ENCODE measurements at places on chromosomes 11 and 22. TPM values are rescaled to one million over a fixed set of nuclear protein-coding genes. Genes with fewer than 3 reads are reported as not detected.

PRG2 gene
- 0.71 TPM for total RNA-seq

CD3D gene
- total RNA-seq: 2.1 TPM

KRTAP5-10 gene
- not detected for total RNA-seq

SCN3B gene
- total RNA-seq: 6.6 TPM

TPBGL gene
- not detected for total RNA-seq

UPK3A gene
- 2.1 TPM for total RNA-seq

MYEOV gene
- total RNA-seq: 0.42 TPM

MS4A6E gene
- not detected for total RNA-seq

SLC22A12 gene
- total RNA-seq: not detected

MIAT gene
- 1.2 TPM for total RNA-seq

CABP7 gene
- total RNA-seq: not detected

TIGD3 gene
- 0.34 TPM for total RNA-seq

APLNR gene
- 4.8 TPM for total RNA-seq

HSPB2 gene
- total RNA-seq: not detected

DEPDC5 gene
- total RNA-seq: 20.5 TPM

ACRV1 gene
- not detected for total RNA-seq

NPTXR gene
- 8.7 TPM for total RNA-seq

MICAL2 gene
- total RNA-seq: 63.6 TPM

CBLIF gene
- not detected for total RNA-seq

KBTBD3 gene
- total RNA-seq: 14.2 TPM

DNA sequence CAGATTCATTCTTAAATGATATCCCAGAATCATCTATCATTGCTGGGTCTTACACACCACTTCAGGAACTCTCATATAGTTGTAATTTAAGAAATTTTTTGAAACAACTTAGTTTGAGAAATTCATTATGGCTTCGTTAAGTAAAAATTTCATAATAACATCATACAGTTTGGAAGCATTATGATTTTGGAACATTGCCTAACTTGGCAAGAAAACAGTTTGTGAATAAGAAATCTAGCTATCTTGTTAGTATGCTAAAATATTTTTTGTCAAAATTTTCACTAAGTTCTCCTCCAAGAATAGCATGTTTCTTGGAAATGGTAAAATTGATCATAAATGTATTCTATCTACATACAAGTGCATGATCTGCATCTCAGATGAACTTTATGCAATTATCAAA is 217.7 kb downstream of the CNTN5 start:
- no peak for DNase-seq

- no peak for DNase-seq
Observed at GRCh38 chr11:76094740-76095139, 111.6 kb downstream of the WNT11 start.

- no peak for DNase-seq
Observed at GRCh38 chr11:6414874-6415328, 4.0 kb downstream of the APBB1 start.

GRCh38 chr11:103051151-103051801 is 40.7 kb downstream of the DCUN1D5 start:
- no peak for DNase-seq

- no peak for DNase-seq
Observed at GRCh38 chr11:92227230-92227814, 2.7 kb downstream of the FAT3 start.

DNA sequence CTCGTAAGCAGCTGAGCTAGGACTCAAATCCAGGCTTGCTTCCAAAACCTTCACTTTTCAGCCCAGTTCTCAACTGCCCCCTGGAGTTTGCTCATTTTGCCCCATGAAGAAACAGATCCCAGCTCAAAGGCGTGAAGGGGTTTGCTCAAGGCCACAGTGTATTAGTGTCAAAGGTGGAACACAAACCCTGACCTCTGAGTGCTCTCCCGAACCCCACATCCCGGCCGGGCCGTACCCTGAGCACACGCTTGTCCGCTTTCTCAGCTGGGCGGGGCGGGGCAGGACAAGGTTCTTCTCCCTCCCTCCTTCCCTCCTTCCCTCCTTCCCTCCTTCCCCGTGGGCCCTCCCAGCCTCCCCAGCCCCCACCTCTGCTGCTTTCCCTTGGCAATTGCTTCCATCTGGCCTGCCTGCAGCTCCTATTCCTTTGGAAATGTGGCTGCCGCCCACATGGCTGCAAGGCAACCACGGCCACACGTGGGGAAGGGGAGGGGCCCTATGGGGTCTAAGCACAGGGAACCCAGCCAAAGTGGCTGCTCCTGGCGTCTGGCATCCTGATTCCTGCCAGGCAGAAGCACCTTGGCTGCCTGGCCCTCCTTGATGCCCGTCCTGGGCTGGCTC is 4.1 kb downstream of the ST3GAL4 start:
- DNase-seq: peak; percentile 69

DNA sequence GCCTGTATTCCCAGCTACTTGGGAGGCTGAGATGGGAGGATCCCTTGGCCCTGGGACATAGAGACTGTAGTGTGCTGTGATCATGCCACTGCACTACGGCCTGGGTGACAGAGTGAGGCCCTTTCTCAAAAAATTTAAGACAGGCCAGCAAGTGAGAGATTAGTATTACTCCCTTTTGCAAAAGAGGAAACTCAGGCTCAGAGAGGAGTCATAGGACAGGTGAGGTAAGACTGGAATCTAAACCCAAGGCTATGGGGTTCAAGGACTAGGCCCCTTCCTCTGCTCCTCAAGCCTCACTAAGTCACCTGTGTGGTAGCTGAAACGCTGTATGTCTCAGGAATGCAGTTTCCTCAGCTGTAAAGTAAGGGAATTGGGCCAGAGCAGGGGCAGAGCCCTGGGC is 1.6 kb upstream of the P2RY2 start:
- DNase-seq: no peak

DNA sequence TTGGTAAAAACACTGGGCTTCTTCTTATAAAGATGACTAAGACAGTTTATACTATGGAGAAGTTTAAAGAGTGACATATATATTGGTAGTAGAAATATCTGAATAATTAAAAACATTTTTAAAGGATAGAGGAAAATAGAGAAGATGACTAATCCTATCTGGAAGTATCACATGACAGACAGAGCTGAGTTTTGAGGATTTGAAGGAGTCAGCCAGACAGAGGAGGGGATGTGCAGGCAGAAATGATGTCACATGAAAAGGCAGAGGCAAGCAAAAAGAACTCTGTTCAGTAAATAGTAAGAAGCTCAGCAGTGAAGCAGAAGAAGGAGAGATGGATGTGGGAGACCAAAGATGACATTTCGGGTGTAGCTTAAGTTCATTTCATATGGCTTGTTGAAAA is 1.6 kb downstream of the OR10A2 start:
- no peak for DNase-seq

- DNase-seq: peak; percentile 60
Observed at GRCh38 chr11:131275580-131275979, 94.8 kb upstream of the NTM start.

DNA sequence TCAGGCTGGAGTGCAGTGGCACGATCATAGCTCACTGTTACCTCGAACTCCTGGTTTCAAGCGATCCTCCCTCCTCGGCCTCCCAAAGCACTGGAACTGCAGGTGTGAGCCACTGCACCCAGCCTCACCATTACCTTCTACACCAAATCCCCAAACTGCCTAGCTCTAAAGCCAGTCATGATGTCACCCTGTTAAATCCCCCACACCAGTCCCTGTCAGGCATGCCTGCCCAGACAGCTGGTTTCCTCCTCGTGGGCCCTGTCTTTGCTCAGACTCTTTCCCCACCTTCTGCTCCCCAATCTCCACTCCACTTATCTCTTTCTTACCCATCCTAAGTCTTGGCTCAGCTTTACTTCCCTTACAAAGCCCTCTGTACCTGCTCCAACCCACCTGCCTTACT is 12.5 kb upstream of the EXPH5 start:
- DNase-seq: no peak

GRCh38 chr11:22920939-22921565 is 60.8 kb upstream of the CCDC179 start:
- peak; percentile 20 for DNase-seq

- DNase-seq: no peak
Observed at GRCh38 chr11:110892741-110893285, 180.6 kb upstream of the ARHGAP20 start.

- no peak for DNase-seq
Observed at GRCh38 chr11:86801364-86801763, 1.0 kb downstream of the PRSS23 start.

DNA sequence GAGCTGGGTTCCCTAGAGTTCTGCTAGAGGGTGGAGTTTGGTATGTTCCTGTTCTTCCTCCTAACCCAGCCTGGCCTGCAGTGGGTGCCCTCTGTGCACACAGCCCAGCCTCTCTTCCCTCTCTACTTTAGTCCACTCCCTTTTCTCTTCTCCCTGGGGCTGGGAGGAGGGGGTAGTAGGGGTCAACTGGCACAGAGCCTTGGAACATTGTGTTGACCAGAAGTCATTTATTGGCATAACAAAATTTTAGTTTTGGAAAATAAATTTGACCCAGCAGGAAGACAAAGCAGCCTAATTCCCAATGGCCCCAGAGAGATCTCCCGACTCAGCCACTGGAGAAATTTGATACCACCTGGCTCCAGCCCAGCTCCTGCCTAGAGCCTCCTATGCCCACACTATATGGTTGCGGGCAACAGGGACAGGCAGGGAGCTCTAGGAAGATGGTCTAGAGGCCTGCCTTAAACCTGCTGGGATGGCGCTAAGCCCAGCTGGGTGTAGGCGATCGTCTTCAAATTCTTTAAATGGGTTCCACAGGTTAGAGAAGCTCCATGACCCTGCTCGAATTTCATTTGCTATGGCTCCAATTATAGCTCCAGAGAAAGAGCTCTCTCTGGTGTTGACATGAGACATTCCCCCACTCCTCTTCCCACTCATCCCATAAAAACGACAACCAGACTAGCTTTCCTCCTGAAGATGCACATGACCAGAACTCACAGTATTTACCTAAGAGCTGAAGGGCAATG is 9.9 kb downstream of the PCSK7 start:
- no peak for DNase-seq

DNA sequence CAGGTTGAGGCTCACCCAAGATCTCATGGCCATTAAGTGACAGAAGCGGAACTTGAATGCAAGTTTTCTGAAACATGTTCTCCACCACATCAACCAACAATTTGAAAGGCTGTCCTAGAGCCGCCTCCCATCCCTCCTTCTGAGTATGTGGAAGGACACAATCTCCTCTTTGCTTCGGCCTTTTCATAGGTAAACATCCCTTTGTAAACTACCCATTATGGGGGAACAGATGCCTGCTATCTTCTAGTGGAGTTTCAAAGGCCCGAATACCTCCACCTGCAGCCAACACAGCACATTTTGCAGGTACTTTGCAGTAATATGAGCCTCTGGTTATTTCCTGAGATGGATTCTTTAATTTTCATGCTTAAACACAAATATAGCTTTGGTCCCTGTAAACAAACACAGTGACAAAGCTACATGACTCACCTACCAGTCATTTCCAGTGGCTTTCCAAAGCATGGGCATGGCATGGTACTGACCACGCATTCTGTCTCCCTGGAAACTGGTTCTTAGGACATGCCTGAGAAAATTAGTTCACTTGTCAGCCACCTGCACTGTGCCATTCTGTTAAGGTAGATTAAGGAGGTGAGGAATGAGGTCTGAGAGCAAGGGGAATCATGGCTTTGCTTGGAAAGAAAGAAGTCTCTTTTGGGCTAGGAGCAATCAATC is 60.2 kb downstream of the EHF start:
- DNase-seq: peak; percentile 44

- DNase-seq: no peak
Observed at GRCh38 chr11:130407978-130408377, 20.4 kb downstream of the ADAMTS8 start.

- peak; percentile 58 for DNase-seq
Observed at GRCh38 chr22:26461188-26461810, 22.3 kb downstream of the HPS4 start.

GRCh38 chr11:113393501-113393985 is 6.0 kb downstream of the ANKK1 start:
- no peak for DNase-seq

- DNase-seq: no peak
Observed at GRCh38 chr11:126805870-126806269, 194.7 kb downstream of the KIRREL3 start.

GRCh38 chr11:1202776-1203504 is 19.9 kb upstream of the MUC5B start:
- DNase-seq: peak; percentile 51

DNA sequence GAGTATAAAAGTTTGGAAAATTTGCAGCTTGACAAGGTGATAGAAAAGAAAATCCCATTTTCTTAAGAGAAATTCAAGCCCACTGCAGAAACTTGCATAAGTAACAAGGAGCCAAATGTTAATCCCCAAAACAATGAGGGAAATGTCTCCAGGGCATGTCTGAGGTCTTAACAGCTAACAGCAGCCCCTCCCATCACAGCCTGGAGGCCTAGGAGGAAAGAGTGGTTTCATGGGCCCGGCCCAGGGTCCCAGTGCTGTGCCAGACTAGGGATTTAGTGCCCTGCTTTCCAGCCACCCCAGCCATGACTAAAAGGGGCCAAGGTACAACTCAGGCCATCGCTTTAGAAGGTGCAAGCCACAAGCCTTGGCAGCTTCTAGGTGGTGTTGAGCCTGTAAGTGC is 123.7 kb upstream of the TRPC6 start:
- no peak for DNase-seq

GRCh38 chr22:49720279-49720959 is 107.3 kb downstream of the BRD1 start:
- no peak for DNase-seq

DNA sequence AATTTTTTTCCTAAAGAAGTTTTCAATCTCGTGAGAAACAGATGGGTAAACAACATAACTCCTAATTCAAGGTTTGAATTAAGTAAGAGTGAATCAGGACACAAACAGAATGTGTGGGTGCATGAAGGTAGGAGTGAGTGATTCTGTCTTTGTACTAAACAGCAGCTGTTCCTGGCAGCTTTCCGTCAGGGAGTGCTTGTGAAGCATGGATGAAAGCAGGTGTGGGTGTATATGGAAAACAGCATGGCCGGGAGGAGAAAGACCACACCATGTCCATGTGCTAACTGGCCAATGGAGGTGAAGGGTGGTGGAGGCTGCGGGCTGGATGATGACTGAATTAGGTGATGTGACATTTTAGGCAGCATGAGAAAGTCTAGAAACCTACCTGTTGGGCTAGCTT is 49.6 kb downstream of the BARX2 start:
- no peak for DNase-seq

GRCh38 chr11:45266676-45267020 is 19.5 kb downstream of the SYT13 start:
- no peak for DNase-seq

GRCh38 chr22:46638601-46639431 is 18.6 kb downstream of the GRAMD4 start:
- peak; percentile 85 for DNase-seq

- no peak for DNase-seq
Observed at GRCh38 chr11:70769521-70769920, 371.2 kb downstream of the CTTN start.

DNA sequence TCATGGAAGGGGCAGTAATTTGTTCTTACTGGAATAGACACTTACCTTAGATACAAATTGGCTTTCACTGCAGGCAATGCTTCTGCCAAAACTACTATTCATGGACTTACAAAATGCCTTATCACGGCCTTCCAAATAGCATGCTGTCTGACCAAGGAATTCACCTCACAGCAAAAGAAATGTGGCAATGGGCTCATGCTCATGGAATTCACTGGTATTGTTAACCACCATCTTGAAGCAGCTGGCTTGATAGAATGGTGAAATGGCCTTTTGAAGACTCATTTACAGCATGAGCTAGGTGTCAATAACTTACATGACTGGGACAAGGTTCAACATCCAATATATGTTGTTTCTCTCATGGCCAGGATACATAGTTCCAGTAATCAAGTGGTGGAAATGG is 21.9 kb downstream of the OR5B21 start:
- no peak for DNase-seq
